ENCODE measurements at places on chromosomes 11 and 22. TPM values are rescaled to one million over a fixed set of nuclear protein-coding genes. Genes with fewer than 3 reads are reported as not detected.

The ZNF74 gene
- 10.3 TPM for total RNA-seq

The TCP11L1 gene
- 19.3 TPM for total RNA-seq

The SNRPD3 gene
- total RNA-seq, result 221 TPM

The EXPH5 gene
- total RNA-seq, result 1.1 TPM

The OR4P4 gene
- not detected for total RNA-seq

The DDTL gene
- 0.87 TPM for total RNA-seq

The MOGAT2 gene
- not detected for total RNA-seq

The TRAF6 gene
- 8.2 TPM for total RNA-seq

The PGA4 gene
- not detected for total RNA-seq

The PIK3C2A gene
- total RNA-seq, result 72.4 TPM

The RASSF10 gene
- not detected for total RNA-seq

The KMT2A gene
- total RNA-seq, result 35.9 TPM

The TENM4 gene
- 51.9 TPM for total RNA-seq

The MCM5 gene
- total RNA-seq, result 37.2 TPM

The TUBA8 gene
- total RNA-seq, result 0.62 TPM

The MUC6 gene
- total RNA-seq, result not detected

The APOA5 gene
- total RNA-seq, result not detected

The DSCAML1 gene
- total RNA-seq, result not detected

The BACE1 gene
- total RNA-seq, result 23.5 TPM

The JHY gene
- total RNA-seq, result 1.7 TPM

The SHANK3 gene
- 0.50 TPM for total RNA-seq

The RIN1 gene
- 32.5 TPM for total RNA-seq

The OR56B1 gene
- not detected for total RNA-seq

The ABCG4 gene
- total RNA-seq, result under 0.01 TPM

The MS4A12 gene
- total RNA-seq, result not detected

The RAG2 gene
- total RNA-seq, result not detected

The APOL1 gene
- 9.8 TPM for total RNA-seq

The ROM1 gene
- 2.9 TPM for total RNA-seq

The C11orf91 gene
- total RNA-seq, result not detected

The ZMAT5 gene
- 24.0 TPM for total RNA-seq

The KRTAP5-9 gene
- total RNA-seq, result not detected

The SEPTIN3 gene
- 0.37 TPM for total RNA-seq

The OR4D9 gene
- not detected for total RNA-seq

The CDC42EP2 gene
- total RNA-seq, result 17.2 TPM

The CHRNA10 gene
- total RNA-seq, result 0.66 TPM

The SRRD gene
- 17.3 TPM for total RNA-seq

The VPS51 gene
- 153 TPM for total RNA-seq

The NRIP3 gene
- total RNA-seq, result 37.9 TPM

The DEUP1 gene
- total RNA-seq, result under 0.01 TPM

The PKP3 gene
- 0.87 TPM for total RNA-seq

The DGAT2 gene
- total RNA-seq, result 1.3 TPM

The DGCR6L gene
- 54.6 TPM for total RNA-seq

The OR8D1 gene
- under 0.01 TPM for total RNA-seq

The HYLS1 gene
- 6.1 TPM for total RNA-seq

The XKR3 gene
- not detected for total RNA-seq

The TMEM134 gene
- total RNA-seq, result 30.1 TPM

The CARD10 gene
- 1.2 TPM for total RNA-seq

The TSKU gene
- 9.4 TPM for total RNA-seq

The OR5B3 gene
- total RNA-seq, result not detected

The DDI1 gene
- not detected for total RNA-seq

The KCNK4 gene
- total RNA-seq, result not detected

The STIM1 gene
- total RNA-seq, result 45.5 TPM

The IRAG1 gene
- 22.6 TPM for total RNA-seq

The SPDYC gene
- total RNA-seq, result not detected
